Renal pelvis (tissue), 12 donors: ENCODE measurements at places on chromosomes 1 and 21. TPM values are rescaled to one million over a fixed set of nuclear protein-coding genes. Genes with fewer than 3 reads are reported as not detected.

Gene LHX8
- not detected for polyA plus RNA-seq

Gene DNASE2B
- 0.09 TPM for polyA plus RNA-seq

Gene ADAM30
- polyA plus RNA-seq, result not detected

Gene PGLYRP4
- polyA plus RNA-seq, result not detected

Gene PLEKHN1
- 0.44 TPM for polyA plus RNA-seq

Gene ADGRB2
- polyA plus RNA-seq, result 17.8 TPM

Gene OR2T11
- 0.04 TPM for polyA plus RNA-seq
